ENCODE measurements at places on chromosomes 3 and 15. TPM values are rescaled to one million over a fixed set of nuclear protein-coding genes. Genes with fewer than 3 reads are reported as not detected.

DNA sequence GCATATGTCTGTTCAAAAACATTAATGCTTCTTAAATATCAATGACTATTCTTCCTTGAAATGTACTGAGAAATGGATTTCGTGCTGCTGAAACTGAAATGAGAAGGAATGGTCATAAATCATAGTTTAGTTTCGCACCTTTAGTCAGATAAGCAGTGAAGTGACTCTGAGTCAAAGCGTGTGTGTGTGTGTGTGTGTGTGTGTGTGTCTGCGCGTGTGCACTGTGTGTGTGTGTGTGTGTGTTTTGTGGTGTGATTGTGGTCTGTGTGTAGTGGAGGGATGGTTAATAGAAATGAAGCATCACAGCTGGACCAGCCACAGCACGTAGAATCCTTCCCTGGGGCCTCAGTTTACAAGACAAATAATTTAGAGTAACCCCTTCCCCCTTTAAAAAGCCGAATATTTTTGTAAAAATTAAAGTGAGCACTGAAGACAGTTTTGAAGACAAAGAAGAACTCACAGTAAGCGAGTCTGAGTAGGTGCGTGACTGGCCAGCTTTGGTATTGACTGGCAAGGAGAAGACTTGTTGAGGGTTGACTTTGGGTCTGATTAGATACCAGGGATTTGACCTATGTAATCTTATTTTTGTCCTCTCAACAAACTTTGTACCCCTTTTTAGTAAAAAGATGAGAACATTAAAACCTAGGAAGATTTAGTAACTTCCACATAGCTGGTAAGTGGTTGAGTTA, 202.0 kb upstream of the IL12A start:
- DNase-seq = no peak

DNA sequence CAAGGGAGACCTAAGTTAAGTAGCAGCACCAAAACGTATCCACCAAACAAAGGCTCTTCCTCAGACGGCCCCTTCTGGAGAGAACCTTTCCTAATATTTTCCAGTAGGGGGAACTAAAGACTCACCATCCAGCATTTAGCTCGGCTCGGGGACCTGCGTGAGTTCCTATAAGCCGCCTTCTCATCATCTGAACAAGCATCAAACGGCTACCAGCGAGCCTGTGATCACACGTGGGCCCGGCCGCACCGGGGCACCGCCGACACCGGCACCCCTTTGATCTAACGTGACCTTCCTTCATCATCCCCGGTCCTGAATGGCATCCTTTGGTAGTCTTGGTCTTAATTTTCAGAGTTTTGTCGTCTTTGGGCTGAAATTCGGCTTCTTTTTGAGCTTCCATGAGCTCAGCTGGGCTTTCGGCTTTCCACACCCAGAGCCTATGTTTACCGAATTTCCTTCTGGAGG, 1.4 kb upstream of the ROBO2 start:
- DNase-seq = no peak

DNA sequence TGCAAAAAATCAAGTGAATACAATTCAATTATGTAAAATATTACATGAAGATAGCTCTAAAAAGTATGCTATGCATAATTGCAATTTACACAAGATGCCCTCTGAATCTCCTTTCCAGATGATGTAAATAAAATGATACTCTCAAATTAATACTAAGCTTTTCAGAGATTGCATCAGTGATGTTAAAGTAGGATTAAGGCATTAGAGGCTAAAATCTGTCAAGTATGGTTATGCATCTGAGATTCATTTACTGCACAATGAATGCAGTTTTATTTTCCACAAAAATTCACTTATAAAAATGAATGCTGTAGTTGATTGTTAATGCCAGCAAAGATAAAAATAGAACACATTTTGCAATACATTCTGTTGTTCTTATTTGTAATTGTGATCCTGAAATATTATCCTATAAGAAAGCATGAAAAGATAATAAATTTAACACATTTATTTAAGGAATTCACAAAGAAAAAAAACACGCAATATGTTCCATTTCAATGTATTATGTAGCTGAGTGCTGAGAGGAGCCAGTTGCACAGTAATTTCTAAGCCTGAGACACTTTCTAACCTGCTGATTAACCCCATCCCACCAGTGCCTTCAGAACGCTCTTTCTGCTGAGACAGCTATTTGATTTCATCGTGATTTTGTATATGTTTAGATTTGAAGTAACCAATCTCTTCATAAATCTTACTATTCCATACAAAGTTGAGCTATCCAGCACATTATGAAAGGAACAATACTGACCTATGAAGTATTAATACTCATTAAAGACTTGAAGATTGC, 224.4 kb downstream of the CADM2 start:
- DNase-seq = no peak

GRCh38 chr3:187616307-187616972, 53.8 kb downstream of the SST start:
- no peak for DNase-seq

- DNase-seq = no peak
These were observed 109.0 kb upstream of the CTDSPL start for GRCh38 chr3:37752649-37753025.

DNA sequence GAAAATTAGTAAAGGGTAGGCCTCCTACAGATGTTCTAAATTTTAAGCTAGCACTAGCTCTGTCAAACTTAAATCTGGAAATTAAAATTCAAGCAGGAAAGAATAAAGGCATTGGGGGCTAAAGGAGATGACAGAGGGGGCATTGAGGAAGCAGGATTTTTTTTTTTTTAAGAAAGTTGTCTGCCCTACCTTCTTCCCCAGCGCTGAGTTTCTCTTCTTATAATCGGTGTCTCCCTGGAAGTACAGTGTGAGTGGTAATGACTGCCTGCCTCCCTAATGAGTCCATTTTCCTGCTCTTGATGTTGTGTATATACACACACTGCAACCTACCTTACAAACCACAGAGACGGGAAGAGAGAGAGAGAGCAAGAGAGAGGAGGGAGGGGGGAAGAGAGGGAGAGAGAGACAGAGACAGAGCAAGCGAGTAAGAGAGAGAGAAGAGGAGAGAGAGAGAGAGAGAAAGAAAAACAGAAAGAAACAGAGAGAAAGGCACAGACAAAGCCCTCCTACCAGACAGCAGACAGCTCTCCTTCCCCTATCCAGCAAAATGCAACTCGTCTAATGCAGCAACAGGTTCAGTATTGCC, 47.0 kb downstream of the ZBTB20 start:
- no peak for DNase-seq

DNA sequence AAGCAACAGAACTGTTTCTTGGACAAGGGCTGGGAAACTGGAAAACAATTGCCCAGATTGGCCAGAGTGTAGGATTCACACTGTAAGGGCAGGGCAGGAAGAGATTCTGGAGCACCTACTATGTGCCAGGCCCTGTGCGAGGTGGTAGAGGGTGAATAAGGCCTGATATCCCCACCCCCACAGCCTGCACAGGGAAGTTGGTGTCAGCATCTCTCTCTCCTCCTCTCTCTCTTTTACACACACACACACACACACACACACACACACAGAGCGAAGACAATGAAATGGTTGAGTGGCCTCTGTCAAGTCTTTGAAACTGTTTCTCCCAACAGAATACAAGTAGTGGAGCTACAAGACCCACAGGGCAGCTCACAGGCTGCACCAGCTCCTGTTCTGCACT, 47.1 kb upstream of the SLCO2A1 start:
- DNase-seq = no peak

DNA sequence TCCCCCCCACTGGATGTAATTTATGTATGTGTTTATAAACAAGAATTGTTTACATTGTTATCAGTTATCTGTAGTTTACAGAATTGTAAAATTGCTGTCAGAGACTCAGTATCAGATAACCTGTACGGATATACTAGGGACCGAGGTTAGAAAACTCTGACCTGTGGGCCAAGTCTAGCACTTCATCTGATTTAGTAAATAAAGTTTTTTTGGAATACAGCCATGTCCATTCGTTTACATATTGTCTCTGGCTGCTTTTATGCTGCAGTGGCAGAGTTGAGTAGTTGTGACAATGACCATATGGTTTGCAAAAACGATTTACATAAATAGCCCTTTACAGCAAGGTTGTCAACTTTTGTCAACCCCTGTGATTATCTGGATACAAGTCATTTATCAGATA, 52.6 kb downstream of the LRRC28 start:
- DNase-seq = no peak

DNA sequence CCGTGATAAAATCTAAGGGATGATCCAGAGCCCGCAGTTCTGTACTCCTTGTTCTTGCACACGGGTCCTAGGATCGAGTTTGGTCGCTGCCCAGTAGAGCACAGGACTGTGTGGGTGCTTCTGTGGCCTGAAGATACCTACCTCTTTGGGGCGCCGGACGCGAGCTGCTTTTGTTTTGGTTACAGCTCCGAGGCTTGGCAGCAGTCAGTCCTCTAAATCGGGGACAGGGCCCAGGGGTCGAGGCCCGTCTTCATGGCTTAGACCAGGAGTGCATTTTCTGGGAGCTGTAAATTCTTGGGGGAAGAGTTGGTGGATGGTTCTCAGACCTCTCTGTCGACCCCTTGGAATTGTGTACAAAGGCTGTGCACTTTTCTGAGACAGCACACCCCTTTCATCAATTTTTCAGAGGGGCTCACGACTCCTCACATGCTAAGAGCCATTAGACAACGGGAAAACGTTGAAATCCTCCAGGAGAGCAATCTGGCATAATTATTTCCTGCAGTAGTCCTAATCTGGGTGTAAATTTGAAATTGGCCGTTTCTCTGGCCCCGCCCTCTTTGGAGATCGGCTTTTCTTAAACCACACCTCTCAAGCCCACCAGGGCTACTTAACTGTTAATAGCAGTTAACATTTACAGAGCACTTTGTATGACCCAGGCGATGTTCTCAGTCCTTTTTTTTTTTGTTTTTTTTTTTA, 928 bp downstream of the CEP97 start:
- no peak for DNase-seq

DNA sequence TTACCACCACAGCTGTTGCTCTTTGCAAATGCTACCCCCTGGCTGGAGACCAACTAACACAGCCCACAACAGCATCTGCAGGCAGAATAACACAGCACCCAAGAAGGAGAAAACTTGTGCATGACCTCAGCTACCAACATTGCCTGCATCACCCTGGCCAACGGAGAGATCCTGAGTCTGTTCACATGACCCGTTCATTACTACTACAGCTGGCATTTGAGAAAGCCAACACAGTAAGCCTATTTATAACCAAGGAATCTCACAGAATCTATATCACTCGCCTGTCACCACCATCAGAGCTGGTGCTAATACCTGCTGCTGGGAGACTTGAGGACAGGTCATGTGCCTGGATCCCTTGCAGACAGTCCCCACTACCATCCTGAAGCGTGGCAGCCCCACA, 215.2 kb downstream of the POLQ start:
- DNase-seq = no peak

DNA sequence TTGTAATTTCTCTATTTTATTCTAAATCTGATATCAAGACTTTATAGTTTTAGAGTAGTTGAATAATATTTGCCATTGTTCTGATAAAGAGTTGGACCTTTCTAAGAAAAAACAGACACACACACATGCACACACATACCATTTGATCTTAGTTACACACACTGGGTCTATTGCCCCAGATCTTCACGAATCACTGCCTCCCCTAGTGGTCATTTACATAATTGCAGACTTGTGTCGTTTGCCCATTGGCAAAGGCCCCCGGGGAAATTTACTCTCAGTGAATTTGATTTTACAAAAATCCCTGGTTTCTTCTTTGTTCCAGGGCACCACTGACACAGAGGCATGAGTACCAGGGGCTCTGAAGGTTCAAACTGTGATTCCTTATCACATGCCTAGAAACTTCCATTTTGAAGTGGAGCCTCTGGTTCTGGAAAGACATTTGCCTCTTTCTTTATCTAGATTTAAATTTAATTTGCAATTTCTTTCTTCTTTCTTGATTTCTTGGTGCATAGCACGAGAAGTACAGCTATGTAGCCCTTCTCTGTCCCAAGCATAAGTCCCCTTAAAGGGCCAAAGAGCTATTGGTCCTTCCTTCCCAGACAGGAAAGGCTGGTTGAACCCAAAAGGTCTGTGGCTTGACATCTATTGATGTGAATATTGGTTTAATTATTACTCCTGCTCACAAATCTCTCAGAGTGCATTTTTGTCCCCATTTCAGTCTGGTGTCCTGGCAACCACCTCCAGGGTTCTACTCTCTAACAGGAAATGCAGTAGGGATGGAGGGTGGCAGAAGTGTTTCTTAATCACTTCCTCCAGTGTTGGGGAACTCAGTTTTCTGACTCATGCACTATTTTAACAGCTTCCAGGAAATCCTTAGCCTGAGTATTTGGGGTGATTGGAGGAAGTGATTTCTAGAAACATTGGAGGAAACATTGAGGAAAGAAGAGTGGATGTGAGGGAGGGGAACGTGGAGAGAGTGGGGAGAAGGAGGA, 32.4 kb upstream of the SLC6A11 start:
- DNase-seq = no peak

GRCh38 chr3:121431726-121432517, 113.9 kb downstream of the POLQ start:
- DNase-seq = no peak

- no peak for DNase-seq
These were observed 235.2 kb downstream of the NAALADL2 start for GRCh38 chr3:175094344-175094743.

GRCh38 chr15:73482166-73482565, 39.2 kb downstream of the REC114 start:
- no peak for DNase-seq

DNA sequence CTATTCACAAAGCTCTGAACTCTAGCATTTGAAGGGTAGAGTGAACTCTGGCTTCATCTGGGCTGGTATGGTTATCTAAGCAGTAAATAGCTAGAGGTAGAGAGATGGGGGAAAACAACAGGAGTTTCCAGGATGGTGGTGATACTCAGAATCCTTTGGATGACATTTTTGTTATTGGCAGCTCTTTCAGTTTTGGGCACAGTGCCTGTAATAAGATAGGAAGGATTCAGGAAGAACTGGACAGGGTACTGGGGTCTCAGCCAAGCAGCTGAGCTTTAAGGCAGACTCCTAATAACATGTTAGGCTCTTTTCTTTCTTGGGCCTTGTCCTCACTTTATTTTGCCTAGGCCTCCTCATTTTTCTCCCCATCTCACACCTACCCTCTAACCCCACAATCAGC, 338.5 kb downstream of the CADM2 start:
- DNase-seq = no peak

- DNase-seq = no peak
These were observed 101.7 kb downstream of the NR1I2 start for GRCh38 chr3:119883461-119884160.

- no peak for DNase-seq
These were observed 162.9 kb upstream of the STT3B start for GRCh38 chr3:31369637-31370379.

Gene ALDH1A2
- total RNA-seq = 13.3 TPM

Gene C15orf62
- 1.1 TPM for total RNA-seq

Gene CLDN18
- not detected for total RNA-seq

Gene PLOD2
- 52.1 TPM for total RNA-seq

Gene SUSD5
- 0.42 TPM for total RNA-seq

Gene SLC6A1
- total RNA-seq = 0.42 TPM

Gene ADAMTS7
- total RNA-seq = 4.6 TPM

Gene OSTN
- total RNA-seq = not detected

Gene GPR149
- total RNA-seq = not detected

Gene TOP2B
- total RNA-seq = 108 TPM

Gene SCG5
- 1.2 TPM for total RNA-seq

Gene SLC28A1
- total RNA-seq = not detected

Gene RTP1
- total RNA-seq = not detected
